ENCODE measurements at places on chromosomes 6 and 20.

GRCh38 chr6:218153-219018 is 73.9 kb upstream of the DUSP22 start:
- DNase-seq = no peak

DNA sequence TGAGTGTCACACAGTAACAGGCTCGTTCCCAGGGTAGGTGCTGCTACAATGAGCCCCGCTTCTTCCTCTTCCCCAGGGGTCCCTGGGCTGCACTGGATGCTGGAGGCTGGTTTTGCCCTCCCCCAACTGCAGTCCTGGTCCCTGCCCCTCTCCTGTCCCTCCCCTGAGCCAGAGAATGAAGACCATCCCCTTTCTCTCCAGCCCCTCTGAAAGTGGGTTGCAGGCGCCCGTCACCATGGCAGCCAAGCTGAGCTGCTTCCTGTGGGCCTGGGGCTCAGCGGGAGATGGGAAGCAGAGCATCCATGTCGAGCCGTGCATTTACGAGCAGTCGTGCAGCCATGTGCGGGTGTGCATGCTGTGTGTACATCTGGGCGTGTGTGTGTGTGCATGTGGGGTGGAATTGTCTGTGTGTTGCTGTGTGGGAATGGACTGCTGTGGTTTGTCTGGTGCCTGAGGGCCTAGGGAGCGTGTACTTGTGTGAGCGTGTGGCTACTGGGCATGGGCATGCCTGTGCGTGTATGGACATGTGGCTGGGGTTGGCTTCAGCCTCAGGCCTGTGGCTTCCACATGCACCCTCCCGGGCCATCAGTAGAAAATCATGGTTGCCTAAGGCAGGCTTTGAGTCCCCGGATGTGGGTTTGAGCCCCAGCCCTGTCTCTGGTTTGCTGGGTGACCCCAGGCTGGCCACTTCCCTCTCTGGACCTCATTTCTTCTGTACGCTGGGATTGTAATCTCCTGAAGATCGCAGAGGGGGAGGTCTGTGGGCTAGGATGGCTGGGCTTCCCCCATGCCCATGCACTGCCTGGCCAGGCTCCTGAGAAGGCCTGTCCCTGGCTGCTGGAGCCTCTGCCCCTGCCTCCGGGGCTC is 48.8 kb downstream of the SRC start:
- DNase-seq = no peak

GRCh38 chr6:155314773-155315515 is 660 bp upstream of the TFB1M start:
- DNase-seq = peak; percentile 72

- no peak for DNase-seq
Measured at GRCh38 chr6:39037707-39038106, 10.9 kb upstream of the GLP1R start.

DNA sequence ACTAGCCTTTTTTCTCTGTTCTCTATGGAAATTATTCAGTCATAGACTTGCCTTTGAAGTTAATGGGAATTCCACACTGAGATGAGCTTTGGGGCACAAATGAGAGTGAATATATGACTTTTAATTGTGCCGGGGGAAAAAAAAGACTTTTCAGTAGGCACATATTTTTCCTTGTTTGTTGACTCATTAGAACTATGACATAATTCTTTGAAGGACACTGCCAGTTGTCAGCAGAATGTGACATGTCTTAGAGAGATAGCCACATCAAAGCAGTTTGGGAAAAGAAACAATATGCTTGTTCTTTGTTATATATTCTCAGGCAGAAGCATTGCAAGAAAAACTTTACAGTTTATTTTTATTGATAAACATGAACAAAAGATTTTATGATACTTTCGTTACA is 138.3 kb downstream of the COL9A1 start:
- DNase-seq = no peak

- no peak for DNase-seq
Measured at GRCh38 chr6:1901556-1901955, 291.8 kb downstream of the FOXC1 start.

GRCh38 chr6:126429866-126430265 is 90.0 kb downstream of the CENPW start:
- DNase-seq = no peak

GRCh38 chr6:8100159-8100854 is 2.0 kb downstream of the EEF1E1 start:
- no peak for DNase-seq

DNA sequence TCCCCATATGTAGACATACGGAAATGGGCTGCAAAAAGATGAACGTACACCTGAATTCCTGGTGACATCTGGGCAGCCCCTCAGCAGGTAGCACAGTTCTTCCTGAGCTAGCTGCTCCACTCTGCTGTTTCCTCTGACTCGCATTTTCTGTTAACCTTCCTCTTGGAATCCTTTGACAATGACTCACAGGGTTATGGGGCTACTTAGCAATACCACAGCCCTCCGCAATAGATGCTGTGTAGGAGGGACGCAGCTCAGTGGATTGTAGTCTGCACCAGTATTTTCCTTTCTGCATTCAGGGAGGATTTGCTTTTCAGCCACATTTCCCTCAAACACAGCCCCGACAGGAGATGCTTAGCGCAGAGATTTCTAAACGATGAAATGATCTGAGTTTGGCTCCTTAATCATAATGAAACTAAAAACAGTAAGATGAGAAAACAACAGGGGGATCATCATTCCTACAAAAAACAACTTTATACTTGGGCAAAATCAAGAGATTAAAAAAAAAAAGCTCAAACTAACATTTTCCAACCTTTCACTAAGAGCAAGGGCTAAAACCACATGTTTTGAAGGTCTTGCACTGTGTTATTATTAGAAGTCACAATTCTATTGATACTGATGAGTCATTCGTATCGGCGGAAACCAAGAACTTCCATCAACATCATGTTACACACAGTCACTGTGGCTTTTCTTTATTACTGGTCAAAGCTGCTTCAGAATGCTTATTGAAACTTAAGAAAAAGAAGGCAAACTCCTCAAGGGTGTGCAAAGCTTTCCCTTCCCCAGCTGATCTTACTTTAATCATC is 12.2 kb downstream of the BACH2 start:
- no peak for DNase-seq

DNA sequence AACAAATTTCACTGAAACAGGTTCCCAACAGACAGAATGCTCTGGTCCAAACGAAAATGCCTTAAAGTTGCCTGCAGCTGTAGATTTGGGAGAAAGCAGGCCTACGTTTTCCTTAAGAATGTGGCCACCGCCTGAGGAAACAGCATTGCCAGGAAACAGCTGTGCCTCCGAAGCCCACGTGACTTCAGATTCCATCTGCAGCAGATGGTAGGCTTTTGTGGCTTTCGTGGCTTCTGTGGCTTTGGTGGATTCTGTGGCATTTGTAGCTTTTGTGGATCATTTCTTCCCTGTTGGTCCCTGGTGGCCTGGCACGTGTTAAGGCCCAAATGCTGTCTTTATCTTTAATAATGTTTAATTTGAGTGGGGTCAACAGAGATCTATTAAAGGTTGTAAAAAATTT is 222.9 kb downstream of the TTLL2 start:
- DNase-seq = no peak

GRCh38 chr6:162684961-162685360 is 42.6 kb downstream of the PRKN start:
- DNase-seq = no peak

DNA sequence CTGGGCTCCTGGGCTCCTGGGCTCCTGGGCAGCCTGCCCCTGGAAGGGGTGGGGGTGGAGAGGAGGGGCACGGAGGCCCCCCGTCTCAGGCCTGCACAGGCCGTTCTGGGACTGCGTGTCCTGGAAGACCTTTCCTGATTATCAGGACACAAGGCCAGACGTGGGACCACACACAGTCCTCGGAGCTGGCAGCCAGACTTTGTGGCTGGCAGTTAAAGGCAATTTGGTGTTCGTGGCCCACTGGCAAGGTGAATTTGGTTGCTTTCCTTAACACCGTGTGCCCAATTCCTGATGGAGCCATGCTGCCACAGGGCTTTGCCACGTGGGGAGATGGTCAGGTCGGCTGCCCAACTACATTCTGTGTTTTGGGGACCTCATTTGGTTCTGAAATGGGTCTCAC is 113.5 kb downstream of the SMOC2 start:
- DNase-seq = no peak

DNA sequence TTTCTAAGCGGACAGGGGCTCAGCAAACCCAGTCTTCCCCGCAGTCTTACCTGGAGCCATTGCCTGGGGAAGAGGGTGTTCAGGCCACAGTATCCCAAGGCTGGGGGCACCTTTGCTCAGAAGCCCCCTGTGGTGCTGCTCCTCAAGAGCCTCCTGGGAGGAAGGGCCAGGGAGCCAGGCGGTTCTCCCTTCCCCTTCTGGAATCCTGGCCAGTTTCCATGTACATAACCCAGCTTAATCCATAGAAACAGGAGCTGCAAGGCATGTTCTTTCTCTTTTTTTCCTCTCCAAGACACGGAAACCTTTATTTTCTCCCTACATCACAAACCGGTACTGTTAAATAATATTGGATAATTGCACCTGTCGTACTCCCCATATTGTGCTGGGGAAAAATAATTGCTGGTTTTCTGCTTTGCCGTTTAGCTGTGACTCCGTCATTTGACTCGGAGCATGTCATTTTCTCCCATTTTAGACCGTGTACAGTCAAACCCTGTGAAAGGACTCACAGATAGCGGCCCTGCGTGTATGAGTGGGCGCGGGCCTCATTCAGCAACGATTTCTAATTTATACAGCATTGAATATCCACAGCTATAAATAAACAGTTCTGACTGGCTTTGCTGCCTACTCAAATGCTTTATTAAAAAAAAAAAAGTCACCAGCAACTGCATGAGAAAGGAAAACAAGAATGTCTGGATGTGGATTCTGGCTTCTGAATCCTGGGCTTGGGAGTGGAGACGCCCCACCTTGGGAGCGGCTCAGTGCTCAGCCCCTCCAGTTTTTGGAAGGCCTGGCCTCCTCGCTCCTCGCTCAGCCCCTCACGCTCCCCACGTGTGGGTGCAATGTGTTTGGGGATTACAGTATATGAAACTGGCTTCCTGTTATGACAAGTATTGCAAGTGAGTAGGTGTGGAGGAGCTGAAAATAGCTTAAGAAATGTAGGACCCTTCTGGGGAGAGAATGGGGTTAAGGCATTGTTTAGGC is 67.3 kb downstream of the ADTRP start:
- DNase-seq = no peak

DNA sequence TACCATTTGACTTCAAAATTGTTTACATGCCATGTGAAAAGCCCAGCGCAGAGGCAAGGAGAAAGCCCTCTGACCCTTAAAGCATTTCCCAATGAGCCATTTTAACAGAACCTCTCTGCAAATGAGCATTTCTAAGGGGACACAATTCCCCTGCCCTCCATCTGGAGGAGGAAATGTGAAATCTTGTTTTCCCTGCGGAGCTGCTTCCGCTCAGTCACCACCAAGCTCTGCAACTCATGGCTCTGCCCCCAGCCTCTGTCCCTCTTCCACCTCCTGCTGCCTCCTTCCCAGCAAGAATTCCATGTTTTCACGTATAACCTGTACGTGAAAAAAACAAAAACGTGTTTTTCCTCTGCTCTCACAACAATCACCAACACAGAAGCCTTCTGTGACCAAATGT is 12.3 kb downstream of the RIN2 start:
- DNase-seq = no peak

DNA sequence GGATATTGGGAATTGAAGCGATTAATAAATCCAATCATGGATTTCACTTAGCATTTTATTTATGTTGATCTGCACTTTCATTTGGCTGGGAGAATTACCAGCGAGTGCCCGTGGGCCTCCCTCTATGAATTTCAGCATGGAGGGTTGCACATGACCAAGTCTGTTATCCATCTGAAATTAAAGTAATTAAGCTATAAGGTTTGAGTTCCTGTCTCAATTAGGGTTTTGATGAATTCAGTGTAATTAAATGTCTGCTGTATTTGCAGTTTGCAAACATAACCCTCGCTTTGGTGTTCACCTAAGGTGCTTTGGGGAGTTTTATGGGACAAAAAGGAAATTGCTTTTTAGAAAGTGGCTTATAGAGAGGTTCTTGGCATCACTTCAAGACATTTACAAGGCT is 169.8 kb upstream of the RIN2 start:
- DNase-seq = no peak

- DNase-seq = no peak
Measured at GRCh38 chr20:43722153-43722505, 4.7 kb downstream of the GTSF1L start.

DNA sequence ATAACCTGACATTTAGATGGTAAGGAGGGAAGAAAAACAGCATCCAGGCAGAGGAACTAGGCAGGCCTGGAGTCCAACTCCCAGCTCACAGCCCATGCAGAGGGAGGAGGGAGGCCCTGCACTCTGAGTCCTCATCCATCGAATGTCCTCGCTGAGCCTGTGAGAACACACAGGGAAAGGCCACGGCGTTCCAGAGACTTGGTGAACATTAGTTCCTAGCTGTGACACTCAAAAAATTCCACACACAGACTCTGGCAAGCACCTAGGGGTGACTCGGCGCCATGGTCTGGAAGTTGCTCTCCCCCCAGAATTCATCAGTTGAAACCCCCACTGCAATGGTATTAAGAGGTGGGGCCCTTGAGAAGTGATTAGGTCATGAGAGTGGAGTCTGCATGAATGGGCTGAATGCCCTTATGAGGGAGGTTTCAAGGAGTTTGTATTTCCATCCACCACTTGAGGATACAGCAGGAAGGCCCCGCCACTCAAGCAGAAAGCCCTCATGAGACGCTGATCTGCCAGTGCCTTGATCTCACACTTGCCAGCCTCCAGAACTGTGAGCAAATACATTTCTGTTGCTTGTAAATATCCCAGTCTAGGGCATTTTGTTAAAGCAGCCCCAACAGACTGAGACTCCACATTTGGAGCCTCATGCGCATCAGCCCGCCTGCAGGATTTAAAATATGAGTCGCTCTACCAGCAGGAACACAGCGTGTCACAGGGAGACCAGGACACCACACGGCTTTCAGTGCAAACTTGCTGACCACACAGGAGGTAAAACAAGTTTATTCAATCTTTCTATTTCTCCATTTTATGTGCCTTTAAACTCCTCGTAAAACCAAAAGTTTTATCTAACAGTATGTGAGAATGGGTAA is 73.9 kb downstream of the WDR27 start:
- DNase-seq = no peak
